Epithelial cell of alveolus of lung (primary cell): ENCODE measurements at places on chromosomes 2 and 18. TPM values are rescaled to one million over a fixed set of nuclear protein-coding genes. Genes with fewer than 3 reads are reported as not detected.

The SCN7A gene
- total RNA-seq: 3.5 and 5.2 TPM in 2 replicates

The MRPL33 gene
- 115 and 118 TPM in 2 replicates for total RNA-seq

The FEV gene
- total RNA-seq: not detected in 2 replicates

The NYAP2 gene
- under 0.01 TPM in 1 of 2 replicates, not detected in the other for total RNA-seq

The ZBTB14 gene
- total RNA-seq: 5.0 and 8.4 TPM in 2 replicates

The SLC5A7 gene
- total RNA-seq: not detected in 2 replicates

The DAPL1 gene
- total RNA-seq: not detected in 2 replicates

The SALL3 gene
- total RNA-seq: 1.3 TPM in 1 of 2 replicates, not detected in the other

The DNAJC5G gene
- not detected in 2 replicates for total RNA-seq

The CABYR gene
- 0.88 and 6.9 TPM in 2 replicates for total RNA-seq

The DNAJB2 gene
- 12.0 and 32.1 TPM in 2 replicates for total RNA-seq

The LIMS4 gene
- total RNA-seq: 1.3 TPM in 1 of 2 replicates, not detected in the other

The ING5 gene
- 16.2 and 21.1 TPM in 2 replicates for total RNA-seq

The OXER1 gene
- total RNA-seq: 0.13 and 0.32 TPM in 2 replicates

The ITM2C gene
- total RNA-seq: 194 and 311 TPM in 2 replicates

The ARHGAP28 gene
- total RNA-seq: 5.3 and 33.8 TPM in 2 replicates

The OR6B2 gene
- not detected in 2 replicates for total RNA-seq

The MFSD2B gene
- 0.13 TPM in 1 of 2 replicates, not detected in the other for total RNA-seq

The ATP8B1 gene
- 5.5 and 10.9 TPM in 2 replicates for total RNA-seq

The FOXI3 gene
- not detected in 2 replicates for total RNA-seq

The REG3G gene
- not detected in 2 replicates for total RNA-seq

The IL1R1 gene
- total RNA-seq: 30.5 and 377 TPM in 2 replicates

The IL36A gene
- total RNA-seq: not detected in 2 replicates

The CHRNG gene
- total RNA-seq: 3.3 TPM in 1 of 2 replicates, not detected in the other

The CD207 gene
- total RNA-seq: not detected in 2 replicates

The CCDC121 gene
- total RNA-seq: 0.40 and 1.8 TPM in 2 replicates

The GALNT14 gene
- 0.56 and 3.4 TPM in 2 replicates for total RNA-seq

The ACTR3 gene
- 103 and 260 TPM in 2 replicates for total RNA-seq

The AMER3 gene
- total RNA-seq: not detected in 2 replicates

The SPDYA gene
- 0.13 TPM in 1 of 2 replicates, not detected in the other for total RNA-seq

The ACKR3 gene
- total RNA-seq: 2.1 and 2.7 TPM in 2 replicates

The LIPG gene
- total RNA-seq: 2.5 and 58.8 TPM in 2 replicates

The TSPYL6 gene
- total RNA-seq: not detected in 2 replicates

The SERPINB7 gene
- total RNA-seq: 0.91 TPM in 1 of 2 replicates, not detected in the other

The KIF1A gene
- 2.7 TPM in 1 of 2 replicates, not detected in the other for total RNA-seq
